RPMI8226 (cell line): ENCODE measurements at places on chromosomes 7 and 10.

DNA sequence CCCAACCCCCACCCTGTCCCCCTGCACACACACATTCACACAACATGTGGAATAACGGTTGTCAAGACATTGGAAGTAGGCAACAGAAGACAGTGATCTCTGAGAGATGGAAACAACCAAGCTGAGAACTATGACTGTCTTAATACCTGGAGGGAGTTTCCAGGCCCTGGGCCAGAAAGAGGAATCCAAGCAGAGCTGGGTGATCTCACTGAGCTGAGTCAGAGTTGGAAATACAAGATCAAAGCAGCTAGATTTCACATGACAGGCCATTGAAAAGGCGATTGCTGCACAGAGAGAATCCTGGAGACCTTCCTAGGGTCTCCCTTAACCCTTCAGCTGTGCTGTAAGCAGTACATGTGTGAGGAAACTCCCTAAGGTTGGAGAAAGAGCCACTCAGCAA is 165.8 kb upstream of the PRSS1 start:
- no peak for DNase-seq

DNA sequence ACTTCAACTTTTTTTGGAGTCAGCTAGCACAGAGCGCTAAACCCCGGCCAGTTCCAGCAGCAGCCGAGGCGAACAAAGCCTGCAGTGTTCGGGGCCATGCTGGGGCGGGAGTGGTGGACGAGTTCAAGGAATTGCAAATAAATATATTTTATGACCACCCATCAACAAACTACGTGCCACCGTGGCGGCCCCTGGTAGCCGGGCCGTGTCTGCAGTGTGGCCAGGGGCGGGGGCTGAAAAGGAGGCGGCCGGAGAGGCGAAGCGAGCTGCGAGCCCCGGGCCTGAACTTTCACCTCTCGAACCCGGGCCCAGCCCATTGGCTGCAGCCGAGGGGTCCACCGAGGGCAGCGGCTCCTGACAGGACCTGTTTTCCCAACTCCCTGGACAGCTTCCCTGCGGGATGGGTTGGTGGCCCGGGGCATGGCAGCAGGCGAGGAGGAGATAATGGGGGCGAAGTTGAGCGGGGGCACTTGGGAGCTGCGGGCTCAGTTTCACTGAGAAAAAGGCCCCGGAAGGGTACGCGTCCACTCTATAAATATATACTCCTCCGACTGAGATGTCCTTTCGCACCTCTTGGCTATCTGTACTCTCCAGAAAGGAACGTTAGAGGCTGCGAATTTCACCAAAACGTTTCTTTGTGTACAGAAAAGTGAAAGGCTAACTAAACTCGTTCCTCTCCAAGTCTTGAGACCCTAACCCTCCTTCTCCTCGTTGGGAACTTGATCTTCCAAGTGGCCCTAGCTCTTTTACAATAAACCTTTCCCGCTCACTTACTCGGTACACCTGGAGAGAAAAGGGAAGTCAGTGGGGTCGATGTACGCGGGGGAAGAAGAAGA is 164.6 kb upstream of the PPP1R3A start:
- DNase-seq, result peak; percentile 47

DNA sequence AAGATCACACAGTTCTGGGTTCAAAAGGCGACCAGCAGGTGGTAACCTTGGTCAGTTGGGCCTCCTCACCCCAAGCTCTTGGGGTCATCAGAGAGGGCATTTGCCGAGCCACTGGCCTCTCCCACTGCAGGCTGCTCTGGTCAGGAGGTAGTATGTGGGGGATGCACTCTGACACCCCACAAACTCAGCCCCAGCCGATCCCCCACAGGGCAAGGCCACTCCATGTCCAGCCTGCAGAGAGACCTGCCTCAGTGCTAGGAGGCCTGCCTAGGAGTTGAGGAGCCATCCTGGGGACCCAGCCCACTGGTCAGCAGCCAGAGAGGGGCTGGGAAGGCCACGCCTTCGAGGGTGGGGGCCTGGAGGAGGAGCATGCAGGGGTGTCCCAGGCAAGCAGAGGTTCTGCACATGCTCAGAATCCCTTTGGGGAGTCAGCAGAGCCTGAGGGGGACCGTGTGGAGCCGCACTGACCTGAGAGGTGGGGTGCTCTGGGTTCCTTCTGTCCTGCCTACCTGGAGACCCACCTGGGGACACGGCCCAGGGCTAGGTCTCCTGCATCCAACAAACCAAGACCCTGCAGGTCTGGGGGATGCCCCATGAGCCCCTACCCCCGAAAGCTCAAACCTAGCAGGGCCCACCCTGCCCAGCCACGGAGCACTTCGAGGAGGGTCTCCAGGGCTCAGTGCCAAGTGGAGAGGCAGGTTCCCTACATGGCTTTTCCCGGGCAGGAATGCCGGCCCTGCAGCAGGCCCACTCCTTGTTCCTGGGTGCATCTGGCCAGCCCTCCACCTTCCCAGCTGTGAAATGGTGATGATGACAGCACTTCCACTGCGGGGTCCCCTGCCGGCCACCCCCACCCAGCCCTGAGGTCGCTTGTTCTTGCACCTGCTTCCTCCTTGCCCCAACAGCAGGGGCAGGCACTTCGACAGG is 58.5 kb downstream of the RASGEF1A start:
- DNase-seq, result peak; percentile 47

- peak; percentile 74 for DNase-seq
These were observed 10.9 kb upstream of the RSU1 start for GRCh38 chr10:16828114-16828568.

DNA sequence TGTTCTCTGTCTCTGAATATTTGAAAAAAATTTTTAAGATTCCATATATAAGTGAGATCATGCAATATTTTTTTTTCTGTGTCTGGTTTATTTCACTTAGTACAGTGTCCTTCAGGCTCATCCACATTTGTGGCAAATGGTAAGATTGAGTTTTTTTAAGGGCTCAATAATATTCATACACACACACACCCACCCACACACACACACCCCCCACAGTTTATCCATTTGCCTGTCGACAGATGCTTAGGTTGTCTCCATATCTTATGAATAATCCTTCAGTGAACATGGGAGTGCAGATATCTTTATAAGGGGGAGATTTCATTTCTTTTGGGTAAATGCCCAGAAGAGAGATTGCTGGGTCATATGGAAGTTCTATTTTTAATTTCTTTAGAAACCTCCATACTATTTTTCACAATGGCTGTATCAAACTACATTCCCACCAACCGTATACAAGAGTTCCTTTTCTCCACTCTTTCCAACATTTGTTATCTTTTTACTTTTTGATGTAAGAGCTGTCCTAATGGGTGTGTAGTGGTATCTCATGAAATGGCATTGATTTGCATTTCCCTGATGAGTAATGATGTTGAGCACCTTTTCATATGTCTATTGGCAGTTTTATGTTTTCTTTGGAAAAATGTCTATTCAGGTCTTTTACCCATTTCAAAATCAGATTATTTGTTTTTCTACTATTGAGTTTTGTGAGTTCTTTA is 35.0 kb downstream of the AUTS2 start:
- DNase-seq, result no peak

DNA sequence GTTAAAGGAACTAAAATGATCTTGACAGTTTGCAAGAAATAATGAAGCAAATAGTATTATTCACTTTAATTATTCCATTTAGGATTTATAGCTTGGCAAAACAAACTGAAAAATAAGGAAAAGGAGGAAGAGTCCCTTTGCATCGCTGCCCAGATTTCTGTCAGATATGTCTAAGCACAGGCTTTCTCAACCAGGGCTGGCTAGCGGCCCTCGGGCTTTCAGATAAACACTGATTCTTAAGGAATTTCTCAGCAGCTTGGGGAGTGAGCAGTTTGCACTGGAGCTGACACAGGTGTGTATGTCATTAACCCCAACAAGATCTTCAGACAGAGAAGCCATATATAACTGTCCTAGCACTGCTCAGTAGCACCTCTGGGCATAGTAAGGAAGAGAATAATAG is 47.9 kb upstream of the SEMA3D start:
- DNase-seq, result no peak

DNA sequence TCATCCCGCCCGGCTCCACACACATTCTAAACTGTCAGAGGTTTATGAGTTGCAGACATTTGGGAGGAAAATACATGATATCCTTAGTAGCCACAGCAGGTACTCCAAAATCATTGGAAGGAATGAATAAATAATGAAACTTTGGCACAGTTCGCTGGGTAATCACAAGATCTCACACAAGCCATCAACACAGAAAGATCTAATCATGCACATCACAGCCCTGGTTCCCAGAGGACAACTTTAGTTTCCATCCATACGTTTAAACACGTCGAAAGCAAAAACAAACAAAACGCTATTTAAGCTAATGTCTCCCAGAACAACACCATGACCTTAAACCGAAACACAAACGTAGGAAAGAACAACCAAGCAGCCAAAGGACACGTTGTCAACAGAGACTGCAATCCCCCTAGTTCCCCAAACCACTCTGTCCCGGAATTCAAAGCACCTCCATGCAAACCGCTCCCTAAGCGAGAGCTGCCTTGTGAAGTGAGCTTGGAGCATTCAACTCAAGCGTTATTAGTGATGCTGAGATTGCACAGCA is 12.3 kb downstream of the SVIL start:
- DNase-seq, result no peak

GRCh38 chr10:17430647-17431355 is 23.6 kb downstream of the ST8SIA6 start:
- peak; percentile 53 for DNase-seq

- DNase-seq, result no peak
These were observed 94.2 kb downstream of the EBF3 start for GRCh38 chr10:129869596-129870473.

GRCh38 chr10:104202231-104202630 is 29.9 kb downstream of the CFAP43 start:
- no peak for DNase-seq

GRCh38 chr7:107152011-107152410 is 16.8 kb upstream of the HBP1 start:
- DNase-seq, result peak; percentile 44

GRCh38 chr7:104445393-104445792 is 117.0 kb downstream of the LHFPL3 start:
- DNase-seq, result no peak

DNA sequence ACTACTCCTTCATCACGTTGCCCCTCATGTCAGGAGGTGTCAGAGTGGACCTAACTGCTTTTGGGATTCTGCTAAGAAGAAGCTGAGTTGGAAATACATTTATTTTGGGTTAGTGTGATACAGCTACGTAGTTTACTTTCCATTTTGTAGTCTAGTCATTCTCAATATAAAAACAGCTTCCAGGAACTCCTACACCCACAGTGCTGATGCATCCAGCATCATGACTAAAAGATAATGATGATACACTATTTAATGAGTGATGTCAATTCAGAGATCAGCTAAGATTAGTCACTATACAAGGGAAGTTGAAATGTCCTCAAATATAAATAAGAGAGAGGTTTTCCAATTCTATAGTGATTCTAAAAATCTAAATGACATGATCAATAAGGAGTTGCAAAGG is 264.2 kb upstream of the SLC26A5 start:
- no peak for DNase-seq

DNA sequence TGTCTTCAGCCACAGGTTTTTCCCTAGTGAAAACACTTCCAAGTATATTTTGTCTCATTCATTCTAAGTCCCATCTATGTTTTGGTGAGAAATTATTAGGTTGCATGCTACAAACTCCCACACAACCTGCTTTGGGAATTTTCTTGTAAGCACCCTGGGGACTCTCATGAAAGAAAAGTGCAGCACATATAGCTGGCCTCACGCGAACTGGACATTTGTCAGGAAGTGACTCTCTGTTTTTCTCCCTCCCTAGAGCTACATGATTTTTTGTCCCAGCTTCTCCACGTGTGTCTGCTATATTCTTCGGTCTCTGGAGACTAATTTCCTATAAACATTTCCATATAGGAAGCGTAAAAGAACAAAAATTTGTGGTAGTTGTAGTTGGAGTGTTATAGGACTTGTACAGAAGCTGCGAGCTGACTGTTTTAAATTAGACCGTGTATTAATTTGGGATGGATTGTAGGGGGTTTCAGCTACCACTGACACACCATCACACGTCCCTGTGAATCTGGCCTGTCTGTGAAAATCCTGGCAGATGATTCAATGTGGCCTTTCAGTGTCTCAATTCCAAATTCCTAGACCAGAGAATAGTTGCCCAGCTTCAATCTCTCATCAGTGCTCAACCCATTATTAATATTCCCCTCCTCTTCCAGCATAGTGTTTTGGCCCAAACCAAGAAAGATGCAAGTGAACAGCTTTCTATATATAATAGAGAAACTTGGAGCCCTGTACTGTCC is 40.2 kb downstream of the ARL4A start:
- no peak for DNase-seq

GRCh38 chr7:131525820-131526219 is 30.6 kb downstream of the PODXL start:
- DNase-seq, result no peak

DNA sequence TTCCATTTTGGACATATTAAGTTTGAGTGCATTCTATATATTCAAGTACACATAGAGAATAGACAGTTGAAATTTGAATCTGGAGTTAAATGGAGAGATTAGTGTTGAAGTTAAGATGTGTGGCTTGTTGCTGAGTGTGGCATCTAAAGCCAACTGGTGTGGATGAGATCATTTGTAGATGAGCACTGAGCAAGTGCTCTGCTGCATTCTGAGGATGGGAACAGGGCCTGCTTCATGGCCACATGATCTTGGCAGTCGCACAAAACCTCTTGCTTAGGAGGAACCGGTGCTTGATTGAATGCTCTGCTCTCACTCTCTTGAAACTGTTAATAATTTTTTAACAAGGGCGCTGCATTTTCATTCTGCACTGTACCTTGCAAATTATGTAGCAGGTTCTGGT is 62.0 kb downstream of the EPDR1 start:
- no peak for DNase-seq

- no peak for DNase-seq
These were observed 58.1 kb downstream of the WDR37 start for GRCh38 chr10:1114315-1114714.

- no peak for DNase-seq
These were observed 240.7 kb downstream of the COBL start for GRCh38 chr7:51075681-51076580.

- no peak for DNase-seq
These were observed 63.5 kb downstream of the FAM204A start for GRCh38 chr10:118278649-118279048.

DNA sequence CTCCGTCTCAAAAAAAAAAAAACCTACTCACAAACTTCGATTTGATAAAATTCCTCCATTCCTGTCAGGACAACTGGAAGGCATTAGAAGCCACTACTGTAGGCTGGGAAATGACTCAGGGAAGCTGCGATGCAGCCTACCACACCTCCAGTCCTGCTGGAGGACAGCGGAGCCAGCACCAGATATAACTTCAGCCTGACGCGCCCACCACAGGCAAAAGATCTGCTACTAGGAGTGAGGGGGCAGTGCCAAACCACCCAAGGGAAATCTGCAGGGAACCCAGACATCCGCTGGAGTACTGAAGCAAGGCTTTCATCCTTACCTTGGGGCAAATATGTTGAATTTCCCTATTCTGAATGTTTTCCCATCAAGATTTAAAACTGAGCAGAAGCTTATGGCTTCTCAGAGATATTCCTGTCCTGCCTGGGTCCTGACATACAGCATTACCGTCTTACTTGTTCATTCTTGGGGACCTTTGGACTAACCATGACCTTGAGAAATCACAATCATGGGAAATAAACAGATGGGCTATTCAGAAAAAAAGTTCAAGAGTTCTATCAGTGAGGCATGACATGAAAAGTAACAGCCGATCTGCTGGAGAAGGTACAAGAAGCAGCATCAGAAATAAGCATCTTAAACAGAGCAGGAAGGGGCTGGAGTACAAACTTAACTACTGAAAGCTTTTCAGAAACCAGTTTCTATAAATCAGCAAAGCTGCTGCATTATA is 20.4 kb downstream of the BCCIP start:
- DNase-seq, result no peak
